ENCODE measurements at places on chromosomes 7 and 10. TPM values are rescaled to one million over a fixed set of nuclear protein-coding genes. Genes with fewer than 3 reads are reported as not detected.

DNA sequence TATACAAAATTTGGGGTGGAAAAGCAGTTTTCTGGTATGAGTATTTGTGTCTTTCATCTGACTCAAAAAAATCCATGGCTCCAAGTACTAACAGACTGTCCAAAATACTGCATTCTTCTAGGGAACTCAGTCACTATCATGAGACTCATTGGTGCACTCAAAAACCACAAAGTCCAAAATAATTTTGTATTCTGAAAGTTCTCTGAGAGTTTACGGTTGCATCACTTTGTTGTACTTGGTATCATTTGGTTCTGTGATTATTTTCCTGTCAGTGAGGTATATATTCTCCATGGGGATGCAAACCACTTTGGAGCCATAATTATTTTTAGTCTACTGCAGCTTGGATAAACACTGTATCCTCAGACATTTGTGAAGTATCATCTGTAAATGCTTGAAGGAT, 28.0 kb upstream of the CABCOCO1 start:
- no peak for DNase-seq

- DNase-seq = no peak
Observed at GRCh38 chr10:30940256-30940655, 91.4 kb downstream of the ZNF438 start.

DNA sequence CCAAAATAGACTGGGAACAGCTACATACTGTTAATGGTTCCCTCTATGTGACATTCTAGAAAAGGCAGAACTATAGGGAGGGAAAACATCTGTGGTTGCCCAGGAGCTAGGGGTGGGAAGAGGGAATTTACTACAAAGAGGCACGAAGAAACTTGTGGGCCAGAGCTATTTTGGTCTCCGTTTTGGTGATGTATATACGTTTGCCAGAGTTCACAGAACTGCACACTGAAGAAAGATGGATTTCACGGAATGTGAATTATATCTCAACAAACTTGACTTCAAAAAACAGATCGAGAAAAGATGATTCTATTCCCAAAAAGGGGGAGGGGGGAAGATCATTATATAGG, 386 bp upstream of the AS3MT start:
- DNase-seq = no peak

DNA sequence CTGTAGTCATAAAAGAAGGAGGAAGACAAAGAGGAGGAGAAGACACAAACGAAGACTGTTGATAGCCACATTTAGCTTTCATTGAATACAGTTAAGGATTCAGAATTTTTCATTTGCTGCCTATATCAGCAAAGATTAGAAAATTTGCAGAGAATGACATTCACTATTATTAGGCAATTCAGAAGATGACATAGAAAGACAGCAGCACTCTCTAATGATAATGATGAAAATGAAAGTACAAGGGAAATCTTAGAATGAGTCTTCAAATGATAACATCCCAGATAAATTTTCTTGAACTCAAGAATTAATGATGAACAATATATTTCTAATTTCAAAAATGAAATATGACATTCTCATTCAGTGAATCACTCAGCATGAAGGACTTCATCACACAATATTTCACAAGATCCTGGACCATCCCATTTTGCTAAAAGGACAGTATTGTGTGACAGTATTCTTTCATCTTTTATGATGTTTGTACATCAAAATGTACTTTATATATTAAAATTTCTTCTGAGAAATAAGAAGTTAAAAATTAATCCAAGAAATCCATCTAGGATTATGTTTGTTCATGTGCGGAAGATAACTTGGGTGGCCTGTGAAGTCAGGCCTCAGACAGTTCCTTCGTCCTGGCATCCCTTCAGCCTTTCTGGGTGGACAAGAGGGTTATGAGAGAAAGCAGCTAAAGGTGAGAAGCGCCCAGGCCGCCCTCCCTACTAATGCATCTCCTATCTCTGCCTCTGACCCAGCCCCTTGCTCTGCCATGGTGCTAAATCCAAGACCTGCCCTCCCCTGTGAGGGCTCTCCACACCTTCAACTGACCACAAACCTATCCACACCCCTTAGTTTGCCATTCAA, 47.4 kb upstream of the CAMK2B start:
- no peak for DNase-seq

DNA sequence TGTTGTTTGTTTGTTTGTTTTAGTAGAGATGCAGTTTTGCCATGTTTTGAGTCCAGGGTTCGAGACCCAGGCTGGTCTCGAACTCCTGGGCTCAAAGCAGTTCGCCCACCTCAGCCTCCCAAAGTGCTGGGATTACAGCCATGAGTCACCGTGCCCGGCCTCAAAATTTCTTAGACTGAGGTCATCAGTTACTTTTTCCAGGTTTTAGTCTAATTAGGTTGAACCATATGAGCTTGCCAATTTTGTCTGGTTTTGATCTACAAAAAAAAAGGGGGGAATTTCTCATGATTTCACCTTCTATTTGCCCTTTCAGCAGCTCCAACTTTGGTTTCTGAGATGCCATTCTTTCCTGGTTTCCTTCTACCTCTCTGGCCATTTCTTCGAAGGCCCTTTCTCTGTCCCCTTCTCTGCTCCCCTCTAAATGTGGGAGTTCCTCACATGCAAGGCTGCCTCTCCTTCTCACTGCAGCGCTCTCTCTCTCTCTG, 5.5 kb downstream of the CUEDC2 start:
- DNase-seq = no peak

GRCh38 chr7:108376206-108376605, 80.0 kb downstream of the NRCAM start:
- no peak for DNase-seq

The BICC1 gene
- total RNA-seq = 1.0 TPM

GRCh38 chr10:45581216-45581549, 91.4 kb downstream of the ZFAND4 start:
- no peak for DNase-seq

The OR2A7 gene
- total RNA-seq = 1.9 TPM

- DNase-seq = no peak
Observed at GRCh38 chr7:142608630-142609428, 140.4 kb upstream of the PRSS1 start.

The C10orf90 gene
- total RNA-seq = not detected

DNA sequence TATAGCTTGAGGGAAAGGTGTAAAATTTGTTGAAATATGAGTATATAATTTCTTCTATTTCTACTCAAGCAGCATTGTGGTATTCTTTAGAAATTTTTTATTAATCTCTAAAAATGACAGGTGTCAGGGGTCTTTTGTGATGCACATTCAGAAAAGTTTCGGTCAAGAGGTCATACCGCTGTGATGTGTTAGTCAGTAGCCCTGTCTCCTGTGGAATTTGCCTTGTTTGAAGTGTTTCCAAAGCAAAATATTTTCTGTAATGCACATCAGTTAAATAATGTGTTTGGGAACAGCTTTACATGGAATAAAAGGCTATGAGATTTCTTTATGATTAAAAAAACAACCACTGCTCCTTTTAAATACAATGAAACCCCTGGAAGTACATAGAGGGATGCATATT, 35.8 kb downstream of the FOXP2 start:
- DNase-seq = no peak

The SYPL1 gene
- total RNA-seq = 56.1 TPM

- no peak for DNase-seq
Observed at GRCh38 chr10:43815181-43815885, 166.7 kb upstream of the ZNF32 start.

The FKBP6 gene
- total RNA-seq = 0.19 TPM

- no peak for DNase-seq
Observed at GRCh38 chr10:34955391-34955790, 134.8 kb downstream of the CUL2 start.

GRCh38 chr10:241451-241850, 106.2 kb downstream of the ZMYND11 start:
- no peak for DNase-seq

- DNase-seq = no peak
Observed at GRCh38 chr7:91182819-91183764, 81.1 kb upstream of the FZD1 start.

- no peak for DNase-seq
Observed at GRCh38 chr10:11901833-11902475, 78.8 kb downstream of the PROSER2 start.

DNA sequence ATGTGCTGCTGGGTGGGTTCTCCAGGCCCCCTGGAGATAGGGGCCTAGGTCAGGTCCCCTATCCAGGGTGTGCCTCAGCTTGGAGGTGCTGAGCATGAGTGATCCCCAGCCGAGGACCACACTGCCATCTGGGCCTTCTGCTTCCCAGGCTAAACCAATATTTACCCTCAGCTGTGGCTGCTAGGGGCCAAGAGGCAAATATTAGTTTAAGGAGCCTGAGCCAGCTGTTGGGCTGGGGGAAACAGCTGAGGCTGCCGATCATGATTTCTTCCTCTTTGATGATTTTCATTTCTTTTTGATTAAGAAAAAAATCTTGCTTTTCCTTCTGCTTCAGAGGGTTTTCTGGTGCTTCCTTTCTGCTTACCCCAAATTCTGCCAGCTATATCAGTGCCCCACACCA, 83.4 kb downstream of the NEURL1 start:
- DNase-seq = no peak

- DNase-seq = no peak
Observed at GRCh38 chr7:94698275-94698674, 42.3 kb upstream of the SGCE start.

DNA sequence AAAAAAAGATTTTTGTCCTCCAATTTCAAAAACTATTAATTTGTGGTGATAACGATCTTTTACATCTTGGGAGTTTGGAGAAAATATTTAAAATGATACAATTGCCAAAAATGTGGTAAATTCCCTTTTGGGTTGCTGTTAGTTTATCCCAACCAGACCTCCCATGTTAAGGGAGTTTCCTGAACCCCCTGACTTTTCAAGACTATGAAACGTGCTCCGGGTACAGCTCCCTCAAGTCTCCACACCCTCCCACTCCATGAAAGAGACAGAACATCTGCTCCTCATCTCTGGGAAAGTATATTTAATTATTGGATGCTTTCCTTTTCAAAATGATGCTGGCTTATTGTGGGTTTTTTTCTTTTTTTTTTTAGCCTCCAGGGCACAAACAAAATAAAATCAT, 534.6 kb upstream of the NRP1 start:
- DNase-seq = no peak

GRCh38 chr10:61438141-61438988, 14.8 kb downstream of the TMEM26 start:
- DNase-seq = no peak

The THNSL1 gene
- 3.6 TPM for total RNA-seq

- DNase-seq = no peak
Observed at GRCh38 chr10:78571286-78571685, 497.5 kb upstream of the ZMIZ1 start.

DNA sequence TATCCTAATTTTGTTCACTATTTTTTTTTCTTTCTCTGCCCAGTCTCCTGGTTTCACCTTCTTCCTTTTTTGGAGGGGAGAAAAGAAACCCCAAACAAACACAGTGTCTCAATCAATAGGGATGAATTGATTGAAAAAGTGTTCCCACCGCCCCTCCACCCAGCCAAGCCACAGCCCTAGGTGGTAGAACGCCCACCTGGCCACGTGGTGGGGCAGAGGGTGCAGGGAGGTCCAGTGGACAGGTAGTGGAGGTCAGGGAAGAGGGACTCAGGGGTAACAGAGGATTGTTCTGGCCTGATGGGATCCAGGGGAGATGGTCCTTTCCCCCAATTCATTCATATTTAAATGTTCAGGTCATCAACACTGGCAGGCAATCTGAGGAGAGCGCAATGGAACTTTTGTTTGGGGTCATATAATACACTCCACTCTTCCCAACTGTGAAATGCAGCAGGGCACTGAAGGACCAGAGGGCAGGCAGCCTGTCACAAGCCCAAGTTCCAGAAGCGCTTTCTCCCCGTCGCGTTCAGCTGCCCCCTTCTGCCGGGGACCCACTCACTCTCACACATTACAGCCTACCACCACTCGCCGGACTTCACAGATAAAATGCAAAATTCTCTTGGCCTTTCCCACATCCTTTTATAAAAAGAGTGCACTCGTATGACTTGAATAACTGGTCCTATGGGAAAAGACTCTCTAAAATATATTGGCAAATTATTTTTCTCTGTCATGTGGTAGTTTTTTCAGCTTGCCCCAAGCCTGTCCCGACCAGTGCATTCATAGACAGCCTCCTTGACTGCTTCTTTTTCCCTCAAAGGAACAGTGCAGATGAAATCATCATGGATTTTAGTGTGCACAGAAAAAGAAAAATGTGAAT, 1.6 kb downstream of the INHBA start:
- DNase-seq = no peak

GRCh38 chr7:134444961-134445315, 14.0 kb downstream of the AKR1B1 start:
- no peak for DNase-seq

DNA sequence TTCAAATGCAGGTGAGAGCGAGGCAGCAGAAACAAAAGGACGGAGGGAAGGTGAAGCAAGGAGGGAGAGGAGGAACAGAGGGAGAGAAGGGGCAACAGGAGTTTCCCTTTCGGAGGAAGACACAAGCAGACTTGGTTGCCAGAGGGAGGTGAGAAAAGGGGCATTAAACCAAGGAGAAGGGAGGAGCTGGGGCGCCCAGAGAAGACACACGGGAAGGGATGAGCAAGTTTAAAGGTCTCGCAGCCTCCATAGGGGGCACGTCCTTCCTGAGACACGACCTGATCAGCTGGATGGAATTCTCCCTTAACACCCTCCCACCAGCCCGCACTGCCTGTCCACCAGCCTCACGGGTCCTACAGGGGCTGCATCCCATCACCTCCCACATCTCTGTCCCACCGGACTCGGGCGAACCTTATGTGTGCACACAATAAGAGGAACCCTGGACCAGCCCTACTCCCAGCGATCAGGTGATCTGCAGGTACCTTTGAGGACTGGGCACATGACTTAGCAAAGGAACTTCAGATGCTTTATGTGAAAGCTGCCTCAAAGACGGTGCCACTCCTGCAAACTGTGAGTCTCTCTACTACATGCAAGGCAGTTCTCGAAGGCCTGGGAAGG, 251.2 kb downstream of the TNS3 start:
- DNase-seq = no peak

The ADAMTS14 gene
- 2.3 TPM for total RNA-seq

The SLK gene
- total RNA-seq = 18.3 TPM

GRCh38 chr10:124174071-124174566, 80.7 kb upstream of the CHST15 start:
- no peak for DNase-seq

The AZGP1 gene
- total RNA-seq = 0.52 TPM

The HMX2 gene
- 1.3 TPM for total RNA-seq

DNA sequence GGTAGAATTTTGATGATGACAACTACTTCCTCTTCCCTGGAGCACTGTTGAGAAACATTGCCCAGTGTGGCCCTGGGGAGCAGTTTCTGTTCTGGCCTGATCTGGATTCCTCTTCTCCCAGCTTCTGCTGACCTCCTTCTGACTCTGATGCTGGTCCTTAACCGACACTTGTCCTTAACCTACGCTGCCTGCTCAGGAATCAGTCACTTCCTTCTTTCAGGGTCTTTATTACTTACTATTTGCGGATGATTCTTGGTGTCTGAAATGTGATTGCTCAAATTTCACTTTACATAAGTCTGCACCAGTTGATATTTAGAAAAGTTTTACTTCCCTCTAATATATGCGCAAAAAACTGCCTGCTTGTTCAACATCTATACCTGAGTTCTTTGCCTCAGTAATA, 164.1 kb downstream of the PTEN start:
- no peak for DNase-seq
